ENCODE measurements at places on chromosomes 3 and 15.

DNA sequence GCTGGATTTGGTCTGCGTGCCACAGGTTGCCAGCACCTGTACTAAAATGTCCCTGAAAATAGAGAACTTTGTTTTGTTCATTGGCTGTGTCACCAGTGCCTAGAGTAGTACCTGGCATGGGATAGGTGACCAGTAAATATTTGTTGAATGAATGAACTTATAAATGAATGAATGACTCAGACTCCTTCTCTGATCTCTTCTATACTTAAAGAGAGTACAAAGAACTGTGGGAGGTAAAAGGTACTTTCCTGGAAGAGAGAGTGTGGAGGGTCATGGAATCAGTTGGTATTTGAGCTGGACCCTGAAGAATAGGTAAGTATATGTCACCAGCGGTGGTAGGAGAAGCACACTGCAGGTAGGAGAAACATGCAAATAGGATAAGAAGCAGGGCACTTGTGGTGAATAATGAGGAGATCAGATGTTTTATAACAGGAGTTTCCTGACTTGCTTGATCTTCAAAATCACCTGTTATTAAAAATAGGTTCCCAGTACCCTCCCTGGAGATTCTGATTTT is 149.4 kb downstream of the LPP start:
- DNase-seq: no peak

GRCh38 chr15:58146749-58147148 is 8.6 kb downstream of the AQP9 start:
- no peak for DNase-seq

GRCh38 chr3:100210772-100211135 is 50.0 kb upstream of the TBC1D23 start:
- no peak for DNase-seq

DNA sequence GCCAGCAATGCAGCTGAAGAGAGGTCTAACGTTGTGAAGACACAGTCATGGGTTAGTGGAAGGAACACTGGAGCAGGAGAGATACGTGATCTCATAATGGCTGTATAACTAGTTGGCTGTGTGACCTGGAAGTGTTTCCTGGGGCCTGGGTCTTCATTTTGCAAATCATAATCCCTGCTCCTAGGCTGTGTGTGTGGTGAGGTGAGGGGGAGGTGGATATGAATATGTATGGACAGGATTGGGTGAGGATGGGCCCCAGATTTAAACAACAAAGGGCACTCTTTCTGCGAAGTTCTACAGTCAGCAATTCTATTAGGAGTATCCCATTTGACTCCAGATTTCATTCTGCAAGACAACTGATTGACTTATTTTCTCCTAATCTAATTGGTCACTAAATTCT is 41.3 kb downstream of the ANKRD28 start:
- DNase-seq: no peak

DNA sequence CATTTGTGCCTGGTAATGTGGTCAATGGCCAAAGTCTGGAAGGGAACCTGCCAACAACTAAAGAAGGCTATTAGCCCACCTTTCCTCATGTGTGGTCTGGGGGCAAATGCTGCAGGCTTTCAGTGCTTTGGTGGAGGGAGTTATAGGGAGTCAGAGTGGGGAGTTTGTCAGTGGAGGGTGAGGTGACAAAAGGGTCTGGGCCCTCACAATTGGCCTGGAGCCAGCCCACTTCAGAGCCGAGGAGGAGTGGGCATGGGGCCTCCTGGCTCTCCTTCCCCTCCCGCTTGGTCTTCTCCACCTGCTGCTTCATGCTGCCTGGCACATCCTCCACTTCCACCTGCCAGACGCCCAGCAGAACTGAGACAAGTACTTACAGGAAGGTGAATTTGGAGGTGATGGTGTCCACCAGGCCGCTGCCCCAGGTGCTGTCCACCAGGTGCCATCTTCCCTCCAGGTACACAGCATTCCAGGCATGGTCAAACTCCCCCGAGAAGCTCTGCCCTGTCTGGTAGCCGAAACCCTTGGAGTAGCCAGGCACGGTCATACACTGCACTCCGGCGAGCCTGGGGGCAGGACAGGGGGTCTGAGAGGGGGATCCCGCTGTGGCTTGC is 40.9 kb downstream of the KY start:
- no peak for DNase-seq

DNA sequence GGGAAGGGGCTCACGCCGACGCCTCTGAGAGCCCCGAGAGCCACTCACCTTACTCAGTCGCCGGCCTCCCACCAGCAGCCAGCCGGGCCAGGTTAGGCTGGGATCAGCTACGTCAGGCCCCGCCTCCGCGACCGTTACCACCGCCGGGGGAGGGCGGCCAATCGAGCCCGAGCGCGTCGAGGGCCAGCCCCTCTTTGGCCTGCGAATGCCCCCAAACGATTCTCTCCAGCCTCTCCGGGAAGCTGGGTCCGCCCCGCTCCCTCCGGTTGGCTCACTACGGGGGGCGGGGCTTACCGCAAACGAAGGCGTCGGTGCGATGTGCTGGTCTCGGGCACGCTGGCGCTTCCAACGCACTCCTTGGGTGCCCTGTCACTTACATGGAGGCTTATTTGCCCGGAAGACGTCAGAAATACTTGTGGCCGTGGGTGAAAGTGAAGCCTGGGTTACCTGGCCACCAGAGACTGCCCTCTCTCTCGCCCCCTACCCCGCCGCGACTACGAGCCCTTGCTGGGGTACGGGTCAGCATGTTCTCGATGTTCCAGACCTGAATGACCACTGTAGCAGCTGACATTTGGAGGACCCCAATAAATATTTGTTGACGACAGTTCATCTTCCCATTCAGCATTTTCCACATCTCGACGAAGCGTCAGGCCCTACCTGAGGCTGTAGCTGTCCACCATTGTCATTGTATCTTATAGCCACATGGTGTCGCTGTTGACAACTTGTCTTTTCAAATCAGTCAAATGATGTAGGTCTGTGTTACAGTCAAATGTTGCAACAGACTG is at the start of gene CEP70:
CEP70 (minus strand) TSS at position 111 of the 785 bp plus-strand sequence. CDS start 21,333 bp downstream, outside the sequence.
- peak; percentile 94 for DNase-seq

DNA sequence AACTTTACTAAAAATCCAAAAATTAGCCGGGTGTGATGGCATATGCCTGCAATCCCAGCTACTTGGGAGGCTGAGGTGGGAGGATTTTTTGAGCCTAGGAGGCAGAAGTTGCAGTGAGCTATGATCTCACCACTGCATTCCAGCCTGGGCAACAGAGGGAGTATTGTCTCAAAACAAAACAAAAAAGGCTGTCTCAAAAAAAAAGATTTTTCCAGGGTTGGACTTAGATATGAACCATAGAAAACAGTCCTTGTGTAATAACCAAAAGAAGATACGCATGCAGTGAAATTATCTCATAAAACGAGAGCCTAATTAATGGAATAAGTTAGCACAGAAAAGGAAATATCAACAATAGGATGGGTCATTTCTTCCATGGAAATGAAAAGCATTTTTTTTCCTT is 320.4 kb upstream of the RASGRP1 start:
- DNase-seq: no peak

GRCh38 chr3:124351430-124352148 is 359.7 kb upstream of the ROPN1 start:
- DNase-seq: no peak

DNA sequence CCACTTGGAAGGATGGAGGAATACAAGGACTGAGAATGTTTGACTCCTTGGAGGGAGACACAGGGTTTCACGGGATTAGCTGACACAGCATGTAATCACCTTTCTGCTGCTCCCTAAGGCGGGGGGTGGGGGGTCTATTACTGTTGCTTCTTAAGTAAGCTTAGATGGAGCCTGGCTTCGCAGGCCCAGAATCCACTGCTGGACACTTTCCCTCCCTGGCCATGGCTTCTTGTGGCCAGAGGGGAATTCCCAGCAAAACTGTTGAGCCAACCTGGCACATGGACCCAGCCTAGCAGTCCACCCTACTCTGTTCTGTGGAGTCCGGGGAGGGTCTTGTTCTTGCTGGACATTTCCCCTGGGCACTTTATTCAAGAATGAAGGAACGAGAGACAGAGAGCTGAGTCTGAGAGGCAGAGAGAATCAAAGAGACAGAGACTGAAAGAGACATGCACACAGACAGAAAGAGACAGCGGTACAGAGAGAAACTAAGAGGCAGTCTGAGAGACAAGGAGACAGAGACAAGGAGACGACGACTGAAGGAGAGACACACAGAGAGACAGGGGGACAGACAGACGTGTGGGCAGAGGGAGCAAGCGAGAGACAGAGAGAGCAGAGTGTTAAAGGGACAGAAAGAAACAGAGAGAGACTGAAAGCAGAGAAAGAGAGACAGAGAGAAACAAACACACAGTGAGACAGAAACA is 55.6 kb upstream of the DLG1 start:
- DNase-seq: no peak

Measured in CD4-positive, alpha-beta T cell treated with Interleukin-6 for 4 hours (primary cell).